ENCODE measurements at places on chromosomes 6 and 20. TPM values are rescaled to one million over a fixed set of nuclear protein-coding genes. Genes with fewer than 3 reads are reported as not detected.

DNA sequence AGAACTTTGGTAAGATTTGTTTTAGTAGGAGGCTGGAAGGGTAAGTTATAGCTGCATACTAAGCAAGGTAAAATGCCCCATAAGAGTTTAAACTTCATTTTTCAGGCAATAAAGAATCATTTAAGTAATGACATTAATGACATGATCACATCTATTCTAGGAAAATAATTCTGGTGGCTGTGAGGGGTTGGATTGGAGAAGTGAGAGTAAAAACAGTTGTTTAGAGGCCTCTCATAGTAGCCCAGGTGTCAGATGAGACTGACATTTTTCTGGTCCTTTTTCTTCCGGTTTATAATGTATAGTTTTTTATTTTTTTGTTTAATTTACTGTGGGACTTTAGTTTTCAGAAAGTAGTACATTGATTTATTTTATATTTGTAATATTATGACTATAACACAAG, 40.8 kb downstream of the ITCH start:
- peaks cover 9% of the 10 kb centered on the region for H3K36me3 ChIP-seq
- no peak overlapping the region for H3K27ac ChIP-seq
- peaks cover 36% of the 10 kb centered on the region for H3K4me1 ChIP-seq
- DNase-seq: no peak
- H3K27me3 ChIP-seq: no peaks in the 10 kb centered on the region

GRCh38 chr20:4472906-4473305, 248.8 kb upstream of the PRND start:
- H3K4me1 ChIP-seq: no peaks in the 10 kb centered on the region
- H3K27me3 ChIP-seq: peaks cover 3% of the 10 kb centered on the region
- no peak overlapping the region for H3K27ac ChIP-seq
- H3K4me3 ChIP-seq: no peak overlapping the region
- DNase-seq: no peak
- no peaks in the 10 kb centered on the region for H3K36me3 ChIP-seq

DNA sequence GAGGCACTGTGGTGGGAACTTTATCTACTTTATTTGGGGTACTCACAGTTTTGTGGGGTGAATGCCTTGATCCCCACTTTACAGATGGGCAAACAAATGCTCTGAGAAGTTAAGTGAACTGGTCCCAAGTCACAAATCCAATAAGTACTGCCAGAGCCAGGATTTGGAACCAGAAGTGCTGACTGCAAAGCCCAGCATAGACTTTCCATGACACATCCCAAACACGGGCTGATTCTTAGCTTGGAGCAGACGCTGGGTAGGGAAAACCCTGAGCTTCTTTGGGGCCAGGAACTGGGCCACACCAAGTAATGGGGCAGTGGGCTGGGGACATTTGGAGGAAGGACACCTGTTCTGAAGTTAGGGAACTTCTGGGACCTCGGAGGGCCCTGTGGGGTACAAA, 20.3 kb downstream of the RIN2 start:
- no peak for DNase-seq
- no peaks in the 10 kb centered on the region for H3K4me1 ChIP-seq
- H3K4me3 ChIP-seq: no peak overlapping the region
- peaks cover 2% of the 10 kb centered on the region for H3K36me3 ChIP-seq
- H3K27me3 ChIP-seq: no peaks in the 10 kb centered on the region

Gene BRPF3
- total RNA-seq: 54.1 TPM

DNA sequence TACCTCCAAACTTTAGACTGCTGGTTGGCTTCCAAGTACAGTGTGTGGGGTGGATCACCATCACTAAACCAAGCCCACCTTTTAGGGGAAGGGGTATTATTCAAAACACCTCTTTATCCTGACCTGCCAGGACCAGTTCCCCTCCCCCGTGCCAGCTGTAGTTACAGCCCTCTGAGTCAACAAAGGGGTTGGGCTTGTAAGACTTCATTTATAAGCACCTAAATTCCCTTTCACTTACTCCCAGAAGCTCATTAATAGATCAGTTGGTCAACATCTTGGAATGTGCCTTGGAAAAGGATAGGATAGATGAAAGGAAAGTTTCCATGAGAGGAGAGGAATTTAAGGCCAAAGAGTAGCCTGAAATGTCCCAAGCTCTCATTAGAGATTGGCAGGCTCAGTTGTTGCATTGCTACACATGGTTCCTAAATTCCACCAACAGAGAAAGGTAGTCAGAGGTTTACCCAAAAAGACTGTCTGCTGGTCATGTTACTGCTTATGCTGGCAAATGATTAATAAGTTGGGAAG, 59.2 kb downstream of the TNFAIP3 start:
- no peaks in the 10 kb centered on the region for H3K36me3 ChIP-seq
- no peak overlapping the region for H3K27ac ChIP-seq
- no peak for DNase-seq
- peaks cover 10% of the 10 kb centered on the region for H3K4me1 ChIP-seq
- no peaks in the 10 kb centered on the region for H3K27me3 ChIP-seq

- H3K27me3 ChIP-seq: no peaks in the 10 kb centered on the region
- no peaks in the 10 kb centered on the region for H3K36me3 ChIP-seq
- DNase-seq: no peak
- H3K4me1 ChIP-seq: no peaks in the 10 kb centered on the region
- no peak overlapping the region for H3K27ac ChIP-seq
Measured at GRCh38 chr6:77356821-77357220, 106.5 kb downstream of the HTR1B start.

GRCh38 chr20:48284315-48284714, 499.0 kb upstream of the SULF2 start:
- peaks cover 44% of the 10 kb centered on the region for H3K4me1 ChIP-seq
- H3K4me3 ChIP-seq: no peak overlapping the region
- H3K27me3 ChIP-seq: no peaks in the 10 kb centered on the region
- no peak overlapping the region for H3K27ac ChIP-seq
- H3K36me3 ChIP-seq: no peaks in the 10 kb centered on the region

Gene HAO1
- total RNA-seq: not detected

GRCh38 chr20:46308258-46309157, at the start of gene CDH22:
CDH22 (minus strand) TSS chr20:46308498; CDS start chr20:46251294, 57,204 bp downstream.
- H3K27me3 ChIP-seq: peaks cover 91% of the 10 kb centered on the region
- H3K4me3 ChIP-seq: peak within 1 kb of the TSS; percentile 86
- no peaks in the 10 kb centered on the region for H3K36me3 ChIP-seq
- H3K4me1 ChIP-seq: peaks cover 14% of the 10 kb centered on the region
- DNase-seq: peak; percentile 57

- H3K36me3 ChIP-seq: peaks cover 3% of the 10 kb centered on the region
- DNase-seq: no peak
- H3K27me3 ChIP-seq: no peaks in the 10 kb centered on the region
- peaks cover 26% of the 10 kb centered on the region for H3K4me1 ChIP-seq
Measured at GRCh38 chr20:51449498-51450220, 92.9 kb downstream of the NFATC2 start.

Data from neural crest cell (in vitro differentiated cells).